ENCODE measurements at places on chromosomes 13 and 19.

GRCh38 chr19:40774916-40775631 lies at the start of gene MIA:
Gene MIA (plus strand): TSS chr19:40775521. CDS start chr19:40775543, 22 bp downstream.
- no peak for DNase-seq

GRCh38 chr13:24074678-24075077 lies 85.8 kb upstream of the SPATA13 start:
- no peak for DNase-seq

DNA sequence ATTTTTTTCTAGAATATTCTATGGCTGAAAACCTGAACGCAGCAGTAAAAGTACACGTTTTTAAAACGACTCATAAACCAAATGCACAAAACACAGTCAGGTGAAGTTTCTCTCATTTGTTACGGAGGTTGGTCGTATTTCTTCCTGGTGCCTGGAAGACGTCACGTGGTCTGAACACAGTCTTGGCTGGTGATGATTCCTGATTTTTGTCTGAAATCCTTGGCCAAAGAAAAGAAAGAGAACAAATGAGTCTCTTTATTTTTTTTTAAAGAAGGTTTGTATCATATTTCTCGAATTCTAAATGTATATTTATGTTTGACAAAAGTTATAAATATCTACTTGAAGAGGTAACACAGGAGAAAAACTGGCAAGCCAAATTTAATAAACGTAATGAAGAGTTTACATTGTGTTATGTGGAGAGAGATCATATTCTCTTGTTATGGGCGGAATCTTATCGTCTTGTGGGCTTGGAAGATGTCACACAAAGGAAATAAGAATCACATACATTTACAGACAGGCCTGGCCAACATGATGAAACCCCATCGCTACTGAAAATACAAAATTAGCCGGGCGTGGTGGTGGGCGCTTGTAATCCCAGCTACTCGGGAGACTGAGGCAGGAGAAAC lies 10.0 kb upstream of the PNMA8A start:
- no peak for DNase-seq

GRCh38 chr13:50119591-50119990 lies 104.3 kb downstream of the KCNRG start:
- DNase-seq: no peak

- no peak for DNase-seq
These were observed 1730.1 kb upstream of the PRR20A start for GRCh38 chr13:55410398-55411330.

DNA sequence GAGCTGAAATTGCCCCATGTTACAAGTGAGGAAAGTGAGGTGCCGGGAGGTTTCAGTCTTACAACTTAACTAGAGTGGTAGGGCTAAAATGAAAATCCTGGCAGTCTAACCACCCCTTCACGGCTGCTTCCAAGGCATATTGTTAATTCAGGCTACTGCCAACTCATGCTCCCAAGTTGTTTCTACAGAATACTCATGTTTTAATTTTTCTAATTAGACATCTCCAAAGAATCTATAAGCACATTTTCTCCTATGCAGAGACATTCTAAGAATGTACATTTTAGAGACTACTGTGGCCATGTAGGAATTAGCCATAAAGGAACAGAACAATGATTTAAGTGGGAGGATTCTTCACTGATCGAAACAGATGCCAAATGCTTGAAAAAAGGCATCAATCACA lies 7.0 kb upstream of the TSC22D1 start:
- DNase-seq: no peak

GRCh38 chr13:48160606-48161278 lies 65.8 kb upstream of the MED4 start:
- DNase-seq: no peak

DNA sequence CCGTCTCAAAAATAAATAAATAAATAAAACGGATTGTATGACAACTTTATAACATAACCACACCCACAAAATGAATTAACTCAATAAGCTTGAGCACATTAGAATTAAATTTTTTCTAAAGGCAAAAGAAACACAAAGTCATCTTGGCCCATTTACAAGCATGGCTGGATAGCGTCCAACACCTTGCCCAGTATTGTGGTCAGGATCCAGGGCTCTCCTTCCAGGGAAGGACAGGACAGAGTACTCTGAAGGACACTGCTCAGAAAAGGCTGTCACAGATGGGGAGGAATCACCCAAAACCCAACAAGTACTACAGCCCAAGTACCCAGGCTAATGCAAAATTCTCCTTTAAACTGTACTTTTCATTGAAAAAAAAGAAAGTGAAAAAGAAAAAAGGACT lies 27.1 kb downstream of the SUGP2 start:
- DNase-seq: no peak

- DNase-seq: no peak
These were observed 2.7 kb downstream of the HAMP start for GRCh38 chr19:35285095-35285449.

- peak; percentile 88 for DNase-seq
These were observed 2.0 kb downstream of the OLFM2 start for GRCh38 chr19:9934132-9934950.

GRCh38 chr19:16085115-16085514 lies 8.8 kb downstream of the TPM4 start:
- DNase-seq: no peak

GRCh38 chr13:51000571-51001260 lies 91.1 kb downstream of the RNASEH2B start:
- no peak for DNase-seq

- no peak for DNase-seq
These were observed 15.2 kb upstream of the KCTD15 start for GRCh38 chr19:33781415-33781935.

Data from D341Med (cell line).